Activated CD4-positive, alpha-beta T cell treated with anti-CD3 and anti-CD28 coated beads for 1 hour (primary cell): ENCODE measurements at places on chromosomes 5 and 9.

DNA sequence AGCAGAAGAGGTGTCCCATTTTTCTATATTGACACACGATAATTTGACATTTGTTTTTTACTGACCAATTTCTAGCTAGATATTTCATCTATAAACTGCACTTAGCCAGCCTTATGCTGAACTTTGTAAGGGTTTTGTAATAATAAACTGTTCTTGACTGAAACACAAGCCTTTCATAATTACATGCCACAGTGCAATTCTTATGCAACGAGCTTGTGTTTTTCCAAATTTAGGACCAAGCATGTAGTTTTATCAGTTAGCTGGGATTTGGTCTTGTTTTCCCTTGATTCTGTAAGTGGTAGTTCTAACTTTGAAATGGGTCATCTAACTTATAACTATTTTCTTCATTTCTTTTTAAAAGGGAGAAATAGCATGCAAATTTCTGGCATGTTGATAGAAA is 1.3 kb upstream of the LURAP1L start:
- no peak for DNase-seq

GRCh38 chr5:32578363-32578762 is 7.0 kb upstream of the SUB1 start:
- DNase-seq = no peak

DNA sequence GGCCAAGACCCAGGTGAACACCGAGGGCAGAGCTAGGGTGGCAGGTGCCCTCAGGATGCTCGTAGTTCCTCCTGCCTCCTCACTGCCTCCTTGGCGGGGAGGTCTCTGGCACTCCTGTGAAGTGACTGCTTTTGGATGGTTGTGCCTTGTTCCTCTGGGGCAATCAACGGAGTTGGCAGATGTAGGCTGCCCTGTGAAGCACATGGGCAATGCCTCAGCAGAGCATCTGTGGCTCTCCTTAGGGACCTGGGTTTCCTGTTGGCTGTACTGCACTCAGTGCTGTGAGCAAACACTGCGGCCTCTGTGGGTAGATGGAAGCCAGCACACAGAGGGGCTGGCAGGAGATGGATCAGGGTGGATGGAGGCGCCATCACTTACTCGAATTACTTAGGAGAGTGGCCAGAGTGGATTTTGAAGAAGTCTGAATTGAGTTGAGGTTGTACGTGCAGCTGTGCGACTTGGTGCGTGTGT is 71.4 kb upstream of the COL5A1 start:
- DNase-seq = no peak

- no peak for DNase-seq
Observed at GRCh38 chr5:9544502-9545135, 1.3 kb downstream of the SEMA5A start.

DNA sequence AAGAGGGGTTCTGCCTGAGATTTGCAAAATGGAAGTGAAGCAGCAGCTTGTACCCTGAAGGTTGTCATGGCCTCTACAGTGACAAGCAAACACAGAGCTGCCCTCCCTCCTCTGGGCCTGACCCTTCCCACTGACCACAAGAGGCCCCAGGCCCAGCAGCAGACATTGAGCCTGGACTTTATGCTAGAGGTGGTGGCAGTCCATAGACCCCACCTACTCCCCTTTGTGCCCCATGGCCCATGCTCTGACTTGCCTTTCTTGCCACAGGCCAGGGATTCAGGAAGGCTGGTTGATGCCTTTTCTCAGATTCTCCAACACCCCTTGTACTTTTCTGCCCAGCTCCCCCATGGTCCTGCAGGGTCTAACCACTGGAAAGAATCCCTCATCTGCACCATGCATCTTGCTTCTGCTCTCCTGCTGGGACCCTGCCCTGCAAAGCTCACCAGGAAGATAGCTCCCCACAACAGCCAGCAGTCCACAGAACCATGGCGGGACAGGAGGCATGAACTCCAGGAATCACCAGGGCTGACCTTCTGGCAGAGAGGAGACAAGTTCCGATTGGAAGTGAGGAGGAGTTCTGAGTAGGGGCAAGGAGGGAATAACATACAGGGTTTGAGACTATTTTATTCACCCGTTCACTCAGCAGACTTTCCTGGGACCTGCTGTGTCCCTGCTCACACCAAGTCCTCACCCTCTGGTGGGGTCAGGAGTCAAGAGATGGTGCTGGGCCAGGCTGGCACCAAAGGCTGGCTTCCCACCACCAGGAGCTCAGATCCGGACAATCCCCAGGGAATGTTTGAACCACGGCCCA is 263.8 kb downstream of the SYK start:
- no peak for DNase-seq

- DNase-seq = no peak
Observed at GRCh38 chr9:70031141-70031545, 12.5 kb upstream of the MAMDC2 start.
